Stimulated activated CD4-positive, alpha-beta T cell treated with anti-CD3 and anti-CD28 coated beads, Interleukin-15, amount 100 ng/mL, for 48 hours (primary cell): ENCODE measurements at places on chromosomes 12 and 14.

DNA sequence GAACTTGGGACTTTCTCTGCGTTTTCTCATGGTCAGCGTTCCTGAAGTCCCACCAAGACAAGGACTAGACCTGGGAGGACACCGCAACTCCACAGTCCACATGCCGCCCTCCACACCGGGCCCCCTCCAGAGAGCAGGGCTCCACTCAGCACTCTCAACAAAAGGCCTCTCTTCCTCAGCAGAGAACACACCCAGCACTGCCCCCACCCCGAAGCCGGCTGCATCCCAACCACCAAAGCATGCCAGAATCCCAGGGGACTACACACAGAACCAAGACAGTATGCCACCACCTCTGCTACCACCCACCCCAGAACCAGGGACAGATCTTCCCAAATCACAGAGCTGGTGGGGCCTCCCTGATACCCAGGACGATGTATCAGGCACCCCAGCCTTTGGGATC is 88.3 kb downstream of the BCL11B start:
- DNase-seq: no peak

DNA sequence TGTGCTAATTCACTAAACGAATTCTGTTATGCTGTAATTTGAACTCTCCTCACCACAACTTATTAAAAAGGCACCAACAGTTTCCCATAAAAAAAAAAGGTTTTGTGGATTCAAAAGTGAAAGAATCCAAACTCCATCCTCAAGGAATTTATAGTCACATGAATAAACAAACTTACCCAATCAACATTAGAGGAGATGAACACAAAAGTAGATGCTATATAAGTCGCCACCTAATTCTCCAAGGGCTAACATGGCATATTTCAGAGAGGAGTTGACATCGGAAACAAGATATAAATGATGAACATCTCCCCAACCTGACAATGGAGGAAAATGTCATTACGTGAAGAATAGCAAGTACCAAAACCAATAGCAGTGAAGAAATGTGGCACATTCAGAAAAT is 265.5 kb upstream of the PRKD1 start:
- DNase-seq: no peak

- no peak for DNase-seq
These were observed 14.1 kb downstream of the JAG2 start for GRCh38 chr14:105154476-105154871.

GRCh38 chr14:20802341-20803084 is at the start of gene RNASE1:
Gene RNASE1, minus strand, starts transcription at chr14:20802844. Its CDS starts 776 bp downstream, at chr14:20802068.
- no peak for DNase-seq

DNA sequence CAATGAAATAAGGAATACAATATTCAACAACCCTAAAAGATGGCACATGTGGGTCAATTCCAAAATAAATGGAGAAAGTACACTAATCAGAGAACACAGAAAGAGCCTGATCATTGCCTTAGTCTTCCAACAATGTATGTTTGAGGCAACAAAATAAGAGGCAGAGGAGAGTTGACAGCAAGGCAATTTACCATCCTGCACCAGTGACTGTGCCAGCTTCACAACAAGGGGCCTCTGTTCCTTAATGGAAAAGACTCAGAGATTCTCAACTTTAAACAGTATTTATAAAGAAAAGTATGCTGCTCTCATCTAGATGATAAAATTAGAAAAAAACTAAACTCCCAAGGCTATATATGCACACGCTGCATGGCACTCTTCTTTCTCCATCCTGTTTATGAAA is 25.9 kb downstream of the EPS8 start:
- no peak for DNase-seq

DNA sequence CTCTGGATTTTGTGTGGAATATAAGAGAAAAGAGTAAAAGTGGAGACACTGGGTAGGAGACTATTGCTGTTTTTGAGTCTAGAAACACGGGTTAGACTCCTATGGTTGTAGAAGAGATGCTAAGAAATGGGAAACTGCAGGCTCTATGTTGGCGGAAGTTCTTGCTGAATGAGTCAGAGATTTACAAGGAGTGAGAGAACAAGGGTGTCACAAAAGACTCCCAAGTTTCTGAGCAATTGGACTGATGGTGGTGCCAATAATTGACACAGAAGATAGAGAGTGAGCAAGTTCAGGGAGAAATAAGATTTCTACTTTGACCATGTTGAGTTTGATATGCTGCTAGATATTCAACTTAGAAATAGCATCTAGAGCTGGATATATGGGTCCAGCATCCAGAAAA is 2.6 kb upstream of the PRKD1 start:
- DNase-seq: no peak

DNA sequence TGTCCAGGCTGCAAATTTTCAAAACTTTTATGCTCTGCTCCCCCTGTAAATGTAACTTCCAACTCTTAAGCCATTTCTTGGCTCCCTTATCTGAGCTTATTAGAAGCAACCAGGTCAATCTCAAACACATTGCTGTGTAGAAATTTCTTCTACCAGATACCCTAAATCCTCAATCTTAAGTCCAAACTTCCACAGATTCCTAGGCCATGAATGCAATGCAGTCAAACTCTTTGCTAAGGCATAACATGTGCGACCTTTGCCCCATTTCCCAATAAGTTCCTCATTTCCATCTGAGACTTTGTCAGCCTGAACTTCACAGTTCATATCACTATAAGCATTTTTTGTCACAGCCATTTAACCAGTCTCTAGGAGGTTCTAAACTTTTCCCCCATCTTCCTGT is 64.5 kb downstream of the TMTC3 start:
- no peak for DNase-seq

GRCh38 chr12:124995200-124995961 is 1.9 kb downstream of the BRI3BP start:
- DNase-seq: no peak

GRCh38 chr12:18168016-18168415 is 78.0 kb upstream of the RERGL start:
- DNase-seq: no peak

DNA sequence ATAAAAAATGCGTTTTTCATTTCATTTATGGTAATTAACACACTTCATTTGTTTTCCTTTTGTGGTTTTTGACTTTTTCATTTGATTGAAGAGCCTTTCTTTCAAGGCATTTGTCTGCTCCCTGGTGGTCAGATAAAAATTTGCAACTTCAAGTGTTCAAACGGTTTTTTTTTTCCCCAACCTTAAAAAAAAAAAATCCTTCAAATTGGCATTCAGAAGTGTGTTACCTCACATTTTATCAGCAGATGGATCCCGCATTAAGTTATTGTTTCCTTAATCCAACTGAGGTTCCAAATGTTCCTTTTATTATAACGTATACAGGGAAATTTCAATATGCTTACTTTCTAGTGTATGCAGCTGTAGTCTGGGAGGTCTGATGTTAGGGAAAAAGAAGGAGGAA is 47.2 kb downstream of the MYF5 start:
- no peak for DNase-seq

DNA sequence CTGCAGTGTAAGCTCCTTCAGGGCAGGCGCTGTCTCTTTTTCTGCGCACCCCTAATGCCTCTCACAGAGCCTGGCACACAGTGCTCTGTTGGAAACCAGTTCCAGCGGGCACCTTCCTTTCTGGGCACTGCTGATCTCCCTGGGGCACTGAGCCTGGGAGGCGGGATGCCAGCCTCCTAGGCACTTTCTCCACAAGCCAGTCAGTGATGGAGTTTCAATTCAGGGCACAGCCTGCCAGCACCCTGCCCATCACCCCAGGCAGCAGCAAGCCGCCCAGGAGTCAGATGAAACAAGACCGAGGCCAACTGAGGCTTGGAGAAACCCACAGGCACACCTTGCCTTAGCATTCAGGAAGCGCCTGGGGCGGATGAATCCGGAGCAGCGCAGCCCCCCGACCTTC is 5.7 kb upstream of the CTDSP2 start:
- no peak for DNase-seq

GRCh38 chr12:122491991-122492390 is 8.7 kb downstream of the ZCCHC8 start:
- no peak for DNase-seq

GRCh38 chr12:108117163-108117849 is 11.8 kb upstream of the WSCD2 start:
- no peak for DNase-seq
